Esophagus squamous epithelium (tissue), 5 donors: ENCODE measurements at places on chromosomes 12 and 14. TPM values are rescaled to one million over a fixed set of nuclear protein-coding genes. Genes with fewer than 3 reads are reported as not detected.

DNA sequence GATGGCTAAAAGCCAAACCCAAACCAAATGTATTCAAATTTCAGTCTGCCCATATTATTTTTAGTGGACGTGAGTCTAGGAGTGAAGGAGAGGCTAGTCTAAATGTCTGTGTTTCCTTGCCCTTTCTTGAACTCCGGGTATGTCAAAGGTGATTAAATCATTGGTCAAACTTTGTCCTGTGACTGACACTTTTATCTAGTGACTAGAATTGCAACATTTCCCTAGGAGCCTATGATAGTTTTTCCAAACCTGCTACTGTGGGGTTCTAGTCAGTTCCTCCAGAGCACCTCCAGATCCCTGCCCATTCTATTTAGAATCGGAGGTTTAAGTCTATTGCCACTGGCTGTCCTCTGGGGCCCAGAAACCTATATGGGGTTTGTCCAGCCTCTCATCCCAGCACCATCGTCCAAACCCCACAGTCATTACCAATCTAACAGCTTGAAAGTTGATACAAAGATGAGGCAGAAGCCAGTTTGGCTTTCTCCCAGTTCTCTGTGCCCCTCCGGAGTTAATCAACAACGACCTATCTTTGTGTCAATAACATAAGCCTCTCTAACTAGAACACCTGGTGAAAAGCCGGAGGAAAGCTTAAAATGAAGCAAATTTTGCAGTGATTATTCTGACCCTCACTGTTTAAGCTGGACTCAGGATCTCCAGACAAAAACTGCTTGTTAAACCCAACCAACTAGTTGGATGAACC, 306.7 kb downstream of the ZFP36L1 start:
- H3K4me3 ChIP-seq, result no peak overlapping the region
- H3K4me1 ChIP-seq, result peaks cover 14% of the 10 kb centered on the region
- H3K36me3 ChIP-seq, result no peaks in the 10 kb centered on the region
- no peaks in the 10 kb centered on the region for H3K27me3 ChIP-seq
- DNase-seq, result no peak

- H3K4me3 ChIP-seq, result no peak overlapping the region
- H3K27me3 ChIP-seq, result no peaks in the 10 kb centered on the region
- no peak for DNase-seq
- no peaks in the 10 kb centered on the region for H3K36me3 ChIP-seq
Measured at GRCh38 chr12:89983622-89984021, 275.0 kb upstream of the ATP2B1 start.

DNA sequence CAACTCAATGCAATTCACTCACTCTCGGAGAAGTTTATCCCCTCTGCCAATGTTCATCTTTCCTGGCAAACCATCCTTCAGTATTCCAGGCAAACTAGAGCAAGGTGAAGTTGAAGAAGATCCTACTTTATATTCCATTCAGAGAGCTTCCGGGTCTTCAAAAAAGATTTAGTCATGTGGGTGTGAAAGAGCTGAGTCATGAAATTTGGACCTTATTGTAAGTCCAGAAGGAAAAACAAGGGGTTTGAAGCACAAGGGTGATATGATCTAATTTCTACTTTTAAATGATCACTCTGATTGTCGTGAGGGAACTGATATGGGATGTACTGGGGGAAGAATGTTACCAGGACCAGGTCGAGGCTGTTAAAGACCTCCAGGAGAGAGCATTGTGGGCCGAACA, 2.8 kb upstream of the PRH2 start:
- no peak overlapping the region for H3K27ac ChIP-seq
- H3K36me3 ChIP-seq, result no peaks in the 10 kb centered on the region
- H3K27me3 ChIP-seq, result no peaks in the 10 kb centered on the region
- DNase-seq, result no peak
- no peaks in the 10 kb centered on the region for H3K4me1 ChIP-seq

- H3K4me3 ChIP-seq, result no peak overlapping the region
- DNase-seq, result no peak
- H3K27me3 ChIP-seq, result no peaks in the 10 kb centered on the region
- no peaks in the 10 kb centered on the region for H3K36me3 ChIP-seq
- H3K4me1 ChIP-seq, result peaks cover 53% of the 10 kb centered on the region
Measured at GRCh38 chr12:11774821-11775220, 125.3 kb downstream of the ETV6 start.

GRCh38 chr12:66552716-66553115, 126.2 kb downstream of the GRIP1 start:
- no peaks in the 10 kb centered on the region for H3K27me3 ChIP-seq
- H3K4me1 ChIP-seq, result no peaks in the 10 kb centered on the region
- H3K36me3 ChIP-seq, result no peaks in the 10 kb centered on the region

- H3K27me3 ChIP-seq, result no peaks in the 10 kb centered on the region
- H3K4me3 ChIP-seq, result no peak overlapping the region
- H3K36me3 ChIP-seq, result no peaks in the 10 kb centered on the region
- no peaks in the 10 kb centered on the region for H3K4me1 ChIP-seq
Measured at GRCh38 chr12:63445224-63445880, 222.9 kb downstream of the DPY19L2 start.

- H3K27ac ChIP-seq, result no peak overlapping the region
- H3K4me1 ChIP-seq, result no peaks in the 10 kb centered on the region
- no peak for DNase-seq
- no peak overlapping the region for H3K4me3 ChIP-seq
- no peaks in the 10 kb centered on the region for H3K27me3 ChIP-seq
Measured at GRCh38 chr12:20248646-20249045, 119.7 kb upstream of the PDE3A start.

GRCh38 chr14:45144658-45145057, 8.9 kb downstream of the FANCM start:
- no peak for DNase-seq
- peaks cover 6% of the 10 kb centered on the region for H3K4me1 ChIP-seq
- no peaks in the 10 kb centered on the region for H3K27me3 ChIP-seq
- no peak overlapping the region for H3K4me3 ChIP-seq
- H3K36me3 ChIP-seq, result peaks cover 13% of the 10 kb centered on the region

DNA sequence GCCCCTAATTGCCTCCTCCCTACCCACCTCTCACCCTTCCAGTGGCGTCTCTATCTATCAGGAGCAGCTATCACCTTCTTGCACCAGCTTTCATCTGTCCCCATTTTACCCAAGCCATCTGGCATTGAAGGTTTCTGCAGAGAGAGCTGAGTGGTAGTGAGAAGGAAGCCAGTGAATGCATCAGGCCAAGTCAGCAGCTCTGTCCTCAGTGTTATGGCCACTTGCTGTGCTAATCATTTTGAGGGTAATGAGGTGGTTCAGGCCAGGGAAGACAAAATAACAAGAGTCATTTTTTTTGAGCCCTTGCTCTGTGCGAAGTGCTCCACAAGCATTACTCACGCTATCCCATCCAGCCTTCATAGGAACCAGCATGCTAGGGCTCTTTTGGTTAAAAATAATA, 164.7 kb downstream of the SUDS3 start:
- H3K4me3 ChIP-seq, result no peak overlapping the region
- peaks cover 5% of the 10 kb centered on the region for H3K4me1 ChIP-seq
- H3K27me3 ChIP-seq, result no peaks in the 10 kb centered on the region
- no peaks in the 10 kb centered on the region for H3K36me3 ChIP-seq
- no peak overlapping the region for H3K27ac ChIP-seq

DNA sequence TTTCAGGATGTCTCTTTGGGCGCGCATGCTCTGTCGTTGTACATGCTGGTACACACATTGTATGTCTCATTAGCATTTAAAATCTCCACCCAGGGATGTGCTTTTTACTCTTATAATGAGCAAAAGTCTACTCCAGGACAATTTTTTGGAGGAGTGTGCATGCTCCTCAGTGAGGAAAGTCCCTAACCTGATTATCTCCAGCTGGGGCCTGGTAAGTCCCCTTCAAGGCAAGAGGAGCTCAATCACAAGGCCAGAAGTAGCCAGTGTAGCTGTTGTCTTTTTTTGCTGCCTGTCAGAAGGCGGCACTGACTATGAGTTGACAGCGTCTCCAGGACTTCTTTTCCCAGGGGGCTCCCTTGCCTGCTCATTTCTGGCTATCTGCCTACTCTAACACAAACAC, 218.3 kb upstream of the CNTN1 start:
- H3K36me3 ChIP-seq, result no peaks in the 10 kb centered on the region
- no peak overlapping the region for H3K4me3 ChIP-seq
- no peak overlapping the region for H3K27ac ChIP-seq

DNA sequence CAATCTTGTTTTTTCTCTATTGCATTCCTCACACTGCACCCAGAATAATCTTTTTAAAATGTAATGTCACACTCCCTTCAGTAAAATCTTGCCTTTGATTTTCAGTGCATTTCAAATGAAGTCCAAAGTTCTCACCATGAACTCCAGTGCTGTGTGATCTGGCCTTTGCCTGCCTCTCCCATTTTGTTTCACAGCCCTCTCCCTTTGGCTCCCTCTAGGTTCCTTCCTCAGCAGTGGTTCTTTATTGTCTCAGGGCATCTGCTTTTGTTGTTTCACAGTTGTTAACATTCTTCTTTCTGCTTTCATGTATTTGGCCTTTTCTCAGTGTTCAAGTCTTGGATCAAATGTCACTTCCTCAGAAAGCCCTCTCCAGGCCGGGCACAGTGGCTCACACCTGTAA, 84.5 kb upstream of the AMN1 start:
- H3K4me3 ChIP-seq, result no peak overlapping the region
- H3K36me3 ChIP-seq, result no peaks in the 10 kb centered on the region
- H3K27ac ChIP-seq, result no peak overlapping the region
- H3K4me1 ChIP-seq, result no peaks in the 10 kb centered on the region
- DNase-seq, result no peak
- no peaks in the 10 kb centered on the region for H3K27me3 ChIP-seq

- no peak for DNase-seq
- peaks cover 5% of the 10 kb centered on the region for H3K4me1 ChIP-seq
- no peak overlapping the region for H3K4me3 ChIP-seq
- no peaks in the 10 kb centered on the region for H3K36me3 ChIP-seq
- H3K27me3 ChIP-seq, result no peaks in the 10 kb centered on the region
Measured at GRCh38 chr14:51621654-51622053, 30.1 kb upstream of the FRMD6 start.

DNA sequence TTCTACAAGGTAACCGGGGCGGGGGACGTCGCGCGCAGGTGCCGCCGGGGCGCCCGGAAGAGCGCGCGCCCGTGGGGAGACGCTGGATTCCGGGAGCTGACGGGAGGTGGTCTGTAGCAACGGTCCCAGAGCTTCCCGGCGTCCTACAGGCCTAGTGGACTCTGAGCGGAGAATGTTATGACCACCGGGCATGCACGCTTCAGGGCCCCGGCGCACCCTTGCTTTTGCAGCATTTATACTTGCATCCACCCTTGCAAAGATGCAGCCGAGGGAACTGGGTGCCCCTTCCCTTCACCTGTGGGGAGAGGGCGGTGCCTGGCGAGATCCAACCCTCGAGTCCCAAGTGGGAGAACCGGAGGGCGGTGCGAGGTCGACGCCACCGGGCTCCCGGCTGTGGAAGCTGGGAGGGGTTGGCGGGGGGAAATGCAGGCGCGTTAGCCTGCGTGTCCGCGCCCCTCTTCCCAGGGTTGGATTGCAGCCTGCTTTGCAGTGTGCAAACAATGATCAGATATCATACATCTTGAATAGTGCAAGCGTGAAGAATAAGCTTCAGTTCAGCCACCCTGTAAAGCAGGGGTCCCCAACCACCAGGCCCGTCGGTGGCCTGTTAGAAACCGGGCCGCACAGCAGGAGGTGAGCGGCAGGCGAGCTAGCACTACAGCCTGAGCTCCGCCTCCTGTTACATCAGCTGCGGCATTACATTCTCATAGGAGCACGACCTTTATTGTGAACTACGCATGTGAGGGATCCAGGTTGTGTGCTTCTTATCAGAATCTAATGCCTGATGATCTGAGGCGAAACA, 576 bp downstream of the ERP29 start:
- H3K27ac ChIP-seq, result peak overlapping the region; percentile 96
- DNase-seq, result no peak

DNA sequence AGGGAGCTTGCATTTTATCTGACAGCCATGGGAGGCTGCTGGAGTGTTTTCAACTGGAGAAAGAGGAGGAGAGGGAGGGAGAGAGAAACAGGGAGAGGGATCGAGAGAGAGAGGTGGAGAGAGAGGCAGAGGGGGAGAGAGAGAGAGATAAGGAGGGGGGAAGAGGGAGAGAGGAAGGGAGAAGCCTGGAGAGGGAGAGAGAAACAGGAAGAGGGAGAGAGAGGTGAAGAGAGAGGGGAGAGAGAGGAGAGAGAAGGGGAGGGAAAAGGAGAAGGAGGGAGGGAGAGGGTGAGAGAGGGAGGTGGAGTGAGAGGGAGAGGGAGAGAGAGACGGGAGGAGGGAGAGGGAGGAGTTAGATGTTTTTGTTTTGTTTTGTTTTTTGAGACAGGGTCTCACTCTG, 45.6 kb downstream of the DNAH10 start:
- no peak overlapping the region for H3K27ac ChIP-seq
- no peaks in the 10 kb centered on the region for H3K4me1 ChIP-seq
- H3K4me3 ChIP-seq, result no peak overlapping the region
- H3K27me3 ChIP-seq, result no peaks in the 10 kb centered on the region

DNA sequence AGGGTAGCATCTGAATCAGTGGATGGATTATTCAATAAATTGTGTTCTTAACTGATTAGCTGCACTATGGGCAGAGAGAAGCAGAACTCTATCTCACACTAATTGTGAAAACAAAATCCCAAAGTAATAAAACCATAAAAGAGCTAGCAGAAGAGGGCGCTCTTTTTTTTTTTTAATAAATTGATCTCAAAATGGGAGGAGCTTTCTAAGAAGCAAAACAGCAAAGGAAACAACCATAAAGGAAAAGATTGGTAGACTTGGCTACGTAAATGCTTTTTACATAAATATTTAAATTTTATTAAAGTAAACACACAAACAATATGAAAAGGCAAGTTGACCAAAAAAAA, 1.5 kb upstream of the TM7SF3 start:
- peak overlapping the region; percentile 95 for H3K27ac ChIP-seq
- DNase-seq, result no peak
- H3K4me3 ChIP-seq, result no peak overlapping the region
- H3K27me3 ChIP-seq, result no peaks in the 10 kb centered on the region
- H3K4me1 ChIP-seq, result peaks cover 20% of the 10 kb centered on the region

DNA sequence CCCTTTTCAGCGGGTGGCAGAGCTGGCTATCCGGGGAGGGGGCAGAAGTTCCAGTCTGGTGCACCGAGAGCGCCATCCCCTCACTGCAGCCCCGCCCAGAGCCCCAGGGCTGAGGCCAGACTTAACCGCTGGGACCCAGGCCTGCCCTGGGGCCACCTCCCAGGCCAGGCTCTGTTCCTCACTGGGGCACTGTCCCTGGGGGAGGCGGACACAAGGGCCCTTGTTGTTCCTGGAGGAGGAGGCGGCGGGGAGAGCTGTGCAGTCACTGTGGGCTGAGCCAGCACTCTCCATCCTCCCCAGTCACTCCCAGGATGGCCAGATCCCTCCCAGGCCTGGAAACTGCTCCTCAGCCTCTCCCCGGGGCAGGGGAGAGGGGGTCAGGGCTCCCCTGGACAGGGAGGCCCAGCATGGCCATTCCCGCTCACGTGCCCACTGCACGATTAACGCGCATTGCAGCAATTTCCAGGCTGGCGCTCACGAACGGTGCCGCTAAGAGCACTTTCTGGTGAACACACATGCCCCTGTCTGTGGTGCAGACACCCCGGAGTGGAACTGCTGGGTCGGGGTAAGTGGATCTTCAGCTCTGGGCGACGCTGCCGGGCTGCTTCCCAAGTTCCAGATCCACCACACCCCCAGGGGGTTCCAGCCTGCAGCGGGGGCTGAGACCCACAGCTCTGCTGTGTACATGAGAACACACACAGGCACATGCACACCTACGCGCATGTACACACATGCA, 89.8 kb upstream of the SFSWAP start:
- no peak for DNase-seq
- no peak overlapping the region for H3K4me3 ChIP-seq
- H3K36me3 ChIP-seq, result no peaks in the 10 kb centered on the region
- no peaks in the 10 kb centered on the region for H3K4me1 ChIP-seq
- H3K27me3 ChIP-seq, result no peaks in the 10 kb centered on the region

The P2RX2 gene
- not detected for total RNA-seq

The RARG gene
- 171 TPM for total RNA-seq

The RD3L gene
- not detected for total RNA-seq

The CD27 gene
- total RNA-seq, result 4.2 TPM

The TRIP11 gene
- 33.7 TPM for total RNA-seq

The NEUROD4 gene
- total RNA-seq, result not detected

The SNW1 gene
- 36.9 TPM for total RNA-seq

The P2RX7 gene
- 2.2 TPM for total RNA-seq
